ENCODE measurements at places on chromosomes 16 and 17.
A peak's percentile ranks its signal among the peaks of the same experiment; 100 is the strongest.

DNA sequence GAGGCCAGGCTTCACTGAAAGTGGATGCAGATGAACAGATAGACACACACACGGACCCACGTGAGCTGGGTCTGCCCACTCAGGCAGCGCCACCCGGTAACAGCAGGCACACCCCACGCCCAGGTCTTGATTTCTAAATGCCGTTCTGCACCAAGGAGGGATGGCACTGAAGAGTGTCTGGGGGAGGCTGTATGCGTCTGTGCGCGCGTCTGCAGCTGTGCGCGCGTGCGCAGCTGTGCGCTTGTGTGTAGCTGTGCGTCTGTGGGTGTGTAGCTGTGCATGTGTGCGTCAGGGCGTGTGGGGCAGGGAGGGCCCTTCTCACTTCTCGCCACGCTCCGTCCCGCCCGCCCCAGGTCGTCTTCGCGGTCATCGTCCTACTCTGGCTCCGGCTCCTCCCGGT lies 15.5 kb upstream of the IL17C start:
- no peak for DNase-seq

DNA sequence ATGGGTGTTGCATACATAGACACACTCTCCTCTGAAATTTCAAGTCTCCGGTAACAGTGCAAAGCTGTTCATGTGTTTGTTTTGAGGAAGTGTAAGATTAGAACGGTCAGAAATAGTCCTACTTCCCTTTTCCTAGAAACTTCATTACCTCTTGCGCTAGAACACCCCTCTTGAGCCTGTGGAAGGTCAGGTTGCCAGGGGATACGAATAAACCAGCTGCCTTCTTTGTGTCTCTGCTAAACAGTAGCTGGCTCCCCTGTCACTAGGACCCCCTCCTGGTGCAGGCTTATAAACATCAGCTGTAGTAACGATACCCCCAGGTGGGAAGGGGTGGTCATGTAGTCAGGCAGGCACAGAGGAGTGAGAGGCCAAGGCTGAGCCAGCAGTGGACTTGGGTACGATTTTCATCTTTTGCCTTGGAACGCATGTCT lies 113.4 kb upstream of the RCVRN start:
- no peak for DNase-seq

GRCh38 chr17:74123350-74123749 lies 80.1 kb upstream of the RPL38 start:
- DNase-seq: no peak

DNA sequence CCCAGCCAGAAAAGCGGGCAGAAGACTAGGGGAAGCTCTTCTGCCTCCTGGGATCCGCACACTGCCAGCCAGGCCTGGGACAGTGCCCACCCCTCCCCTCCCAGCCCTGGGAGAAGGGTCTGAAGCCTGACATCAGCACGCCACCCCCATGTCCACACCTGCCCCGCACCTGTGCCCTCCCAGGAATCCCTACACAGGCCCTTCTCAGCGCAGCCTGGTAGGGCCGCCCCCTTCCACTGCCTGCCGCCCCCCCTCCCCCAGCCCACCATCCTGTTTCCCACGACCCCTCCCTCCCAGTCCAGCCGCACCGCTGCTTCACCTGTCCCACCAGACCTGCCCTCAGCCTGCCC lies 10.6 kb downstream of the ENPP7 start:
- no peak for DNase-seq

- DNase-seq: no peak
Measured at GRCh38 chr17:40961591-40961990, 5.2 kb downstream of the KRT39 start.

- no peak for DNase-seq
Measured at GRCh38 chr16:12143447-12144172, 167.1 kb downstream of the SNX29 start.

GRCh38 chr17:76268991-76269981 lies 4.1 kb downstream of the UBALD2 start:
- DNase-seq: no peak

DNA sequence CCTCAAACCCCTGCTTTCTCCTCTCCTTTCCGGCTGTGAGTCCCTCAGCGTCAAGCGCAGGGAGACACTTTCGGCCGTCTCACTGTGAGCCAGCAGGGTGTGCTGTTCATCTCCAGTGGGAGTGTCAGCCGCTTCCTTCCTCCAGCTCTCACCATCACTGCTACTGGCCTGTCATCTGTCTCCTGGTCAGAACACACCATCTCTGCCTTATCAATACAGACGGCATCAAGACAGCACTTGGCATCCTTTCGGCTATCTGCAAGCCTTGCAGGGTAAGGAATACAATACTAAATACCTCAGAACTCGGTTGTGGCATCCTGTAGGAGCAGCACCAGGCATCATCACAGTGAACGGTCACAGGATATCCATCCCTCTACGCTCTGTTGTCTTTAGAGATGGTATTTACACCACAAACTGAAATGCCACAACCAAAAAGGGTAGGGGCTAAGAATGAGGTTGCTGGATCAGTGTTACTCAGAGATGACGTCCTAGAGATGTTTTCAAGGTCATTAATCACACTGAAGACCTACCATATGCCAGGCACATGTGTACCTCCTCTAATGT lies 20.7 kb upstream of the CMTM4 start:
- peak; percentile 17 for DNase-seq

- peak; percentile 98 for DNase-seq
Measured at GRCh38 chr17:77286641-77287431, 146.1 kb downstream of the SEC14L1 start.

DNA sequence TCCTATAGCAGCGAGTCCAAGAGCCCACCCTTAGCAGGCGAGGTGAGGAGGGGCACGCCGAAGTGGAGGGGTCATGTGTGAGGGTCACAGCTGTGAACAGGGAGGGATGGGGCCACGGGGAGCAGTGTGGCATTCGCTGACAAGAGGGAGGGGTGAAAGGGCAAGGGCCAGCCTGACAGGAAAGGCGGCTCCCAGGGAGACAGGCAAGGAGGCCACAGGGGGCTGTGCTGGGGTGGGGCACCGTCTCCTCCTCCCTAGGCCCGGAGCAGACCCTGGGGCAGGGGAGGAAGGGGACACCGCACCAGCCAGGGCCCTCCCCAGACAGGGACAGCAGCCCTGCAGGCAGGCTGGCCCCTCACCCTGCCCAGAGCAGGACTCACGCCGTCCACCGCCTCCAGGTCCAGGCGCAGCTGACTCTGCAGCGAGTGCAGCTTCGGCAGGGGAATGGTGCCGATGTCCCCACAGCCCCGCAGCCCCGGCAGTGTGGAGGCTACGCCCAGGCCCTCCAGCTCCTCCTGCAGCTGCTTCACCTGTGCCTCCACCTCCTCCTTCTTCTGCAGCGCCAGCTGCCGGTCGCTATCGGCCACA lies 15.1 kb downstream of the GNPTG start:
- no peak for DNase-seq

- DNase-seq: peak; percentile 82
Measured at GRCh38 chr16:89972244-89973234, 24.0 kb downstream of the DEF8 start.

DNA sequence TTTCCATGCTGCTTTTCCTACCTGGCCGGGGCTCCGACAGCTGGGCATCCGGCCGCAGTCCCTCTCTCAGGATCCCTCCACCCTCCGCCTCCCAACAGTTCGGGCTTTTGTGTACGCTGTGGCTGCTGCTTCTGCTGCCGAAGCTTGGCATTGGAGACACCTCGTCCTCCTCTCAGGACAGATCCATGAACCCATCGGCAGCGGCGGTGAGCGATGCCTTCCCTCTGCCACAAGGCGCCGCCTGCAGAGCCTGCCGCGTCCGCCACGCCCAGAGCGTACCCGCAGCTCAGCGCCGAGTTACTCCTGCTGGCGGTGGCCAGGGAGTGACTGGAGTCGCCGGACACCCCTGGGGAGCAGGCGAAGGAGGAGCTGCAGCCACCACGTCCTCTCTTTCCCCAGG lies 2032.8 kb downstream of the TP53TG3F start:
- DNase-seq: no peak

- DNase-seq: no peak
Measured at GRCh38 chr16:19213885-19214284, 45.8 kb downstream of the SYT17 start.

DNA sequence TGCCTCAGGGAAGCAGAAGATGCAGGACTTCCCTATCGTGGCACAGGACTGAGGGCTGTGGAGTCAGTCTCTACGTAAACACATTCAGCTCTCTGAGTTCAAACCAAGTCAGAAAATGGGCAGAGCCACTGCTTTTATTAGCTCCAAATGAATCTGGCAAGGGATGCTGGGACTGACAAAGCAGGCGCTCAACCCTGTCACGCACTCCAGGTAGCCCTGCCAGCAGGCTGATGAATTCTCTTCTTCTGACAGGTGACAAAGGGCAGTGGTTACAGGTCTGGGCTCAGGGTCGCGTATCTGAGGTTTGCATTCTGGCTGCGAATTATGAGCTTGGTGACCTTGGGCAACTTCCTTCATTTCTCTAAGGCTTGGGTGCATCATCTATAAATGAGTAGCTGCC lies 9.4 kb downstream of the RPH3AL start:
- no peak for DNase-seq

Measured in NCI-H226 (cell line).